Foreskin keratinocyte (primary cell): ENCODE measurements at places on chromosomes 5 and 9. TPM values are rescaled to one million over a fixed set of nuclear protein-coding genes. Genes with fewer than 3 reads are reported as not detected.

SHC3 gene
- under 0.01 and 0.07 TPM in 2 replicates for total RNA-seq

ZBED3 gene
- 0.42 and 0.82 TPM in 2 replicates for total RNA-seq

SERF1B gene
- total RNA-seq, result 51.1 and 52.1 TPM in 2 replicates

PCDHB5 gene
- total RNA-seq, result 0.04 and 0.10 TPM in 2 replicates

SPATA31A3 gene
- total RNA-seq, result not detected in 2 replicates
